ENCODE measurements at places on chromosomes 11 and 22.
A peak's percentile ranks its signal among the peaks of the same experiment; 100 is the strongest.

DNA sequence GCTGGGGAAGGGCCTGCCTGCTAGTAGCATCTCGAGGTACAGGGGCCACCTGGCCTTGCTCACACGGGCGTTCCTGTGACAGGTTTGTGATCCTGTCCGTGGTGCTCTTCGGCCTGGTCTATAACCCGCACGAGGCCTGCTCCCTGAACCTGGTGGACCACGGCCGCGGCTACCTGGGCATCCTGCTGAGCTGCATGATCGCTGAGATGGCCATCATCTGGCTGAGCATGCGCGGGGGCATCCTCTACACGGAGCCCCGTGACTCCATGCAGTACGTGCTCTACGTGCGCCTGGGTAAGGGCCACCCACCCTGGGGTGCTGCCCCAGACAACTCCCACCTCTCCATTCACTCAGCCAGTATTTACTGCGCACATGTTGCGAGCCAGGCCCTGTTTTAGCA, 31.8 kb upstream of the MYRF start:
- DNase-seq: no peak

DNA sequence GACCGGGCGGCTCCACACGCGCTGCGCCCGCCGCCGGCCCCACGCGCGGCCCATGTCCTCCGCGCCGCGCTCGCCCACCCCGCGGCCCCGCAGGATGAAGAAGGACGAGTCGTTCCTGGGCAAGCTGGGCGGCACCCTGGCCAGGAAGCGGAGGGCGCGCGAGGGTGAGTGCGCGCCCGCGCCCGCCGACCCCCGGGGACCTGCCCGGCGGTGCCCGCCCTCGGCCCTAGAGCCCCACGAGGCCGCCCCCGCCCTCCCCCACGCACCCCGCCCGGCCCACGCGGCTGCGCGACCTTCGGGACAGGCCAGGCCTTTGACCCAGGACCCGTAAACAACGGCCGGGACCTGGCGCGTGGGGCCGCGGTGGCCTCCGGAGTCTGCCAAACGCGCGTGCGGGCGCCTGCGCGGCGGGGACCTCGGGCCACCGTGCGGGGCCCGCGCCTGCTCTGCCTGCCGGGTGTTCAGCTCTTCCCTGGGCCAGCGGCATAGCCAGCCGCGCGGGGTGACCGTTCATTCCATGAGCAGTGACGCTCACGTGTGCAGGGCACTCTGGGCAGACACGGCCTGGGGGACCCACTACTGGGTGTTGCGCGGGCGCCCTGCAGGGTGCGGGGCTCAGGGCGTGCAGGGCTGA, at the start of gene PARVB:
Gene PARVB, plus strand, starts transcription at position 15 of the 634 bp plus-strand sequence. Its CDS starts 38 bp downstream, at position 53.
- no peak for DNase-seq

DNA sequence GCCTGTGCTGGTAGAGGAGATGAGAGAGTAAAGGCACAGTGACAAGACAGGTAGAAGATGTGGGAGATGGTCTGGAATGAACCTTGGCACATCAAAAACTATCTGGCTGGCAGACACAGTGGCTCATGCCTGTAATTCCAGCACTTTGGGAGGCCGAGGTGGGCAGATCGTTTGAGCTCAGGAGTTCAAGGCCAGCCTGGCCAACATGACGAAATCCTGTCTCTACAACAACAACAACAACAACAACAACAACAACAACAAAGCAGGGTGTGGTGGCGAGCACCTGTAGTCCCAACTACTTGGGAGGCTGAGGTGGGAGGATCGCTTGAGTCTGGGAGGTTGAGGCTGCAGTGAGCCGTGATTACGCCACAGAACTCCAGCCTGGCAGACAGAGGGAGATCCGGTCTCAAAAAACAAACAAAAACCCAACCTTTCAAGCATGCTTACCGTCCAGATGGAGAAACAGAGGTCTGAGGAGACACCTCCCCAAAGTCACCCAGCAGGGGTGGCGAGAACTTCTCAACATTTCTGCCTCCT, 11.8 kb downstream of the KCTD21 start:
- no peak for DNase-seq

DNA sequence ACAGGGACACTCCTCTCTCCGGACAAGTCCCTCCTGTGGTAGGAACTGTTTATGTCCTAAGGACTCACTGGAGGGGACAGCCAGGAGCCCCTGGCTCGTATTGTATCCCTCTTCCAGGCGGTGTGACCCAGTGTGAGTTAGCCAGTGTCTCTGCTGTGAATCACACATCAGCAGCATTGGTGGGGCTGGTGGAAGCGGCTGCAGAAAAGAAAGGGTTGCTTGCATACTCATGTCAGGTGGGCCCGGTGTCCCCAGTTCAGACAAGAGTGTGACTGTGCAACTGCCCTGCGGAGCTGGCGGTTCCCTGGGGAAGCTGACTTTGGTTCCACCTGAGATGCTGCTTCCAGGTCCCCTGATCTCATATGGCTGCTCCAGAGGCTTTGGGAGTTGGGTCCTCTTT, 99.4 kb downstream of the ZBTB16 start:
- no peak for DNase-seq

GRCh38 chr11:118602331-118602730, 5.1 kb upstream of the PHLDB1 start:
- no peak for DNase-seq

- DNase-seq: no peak
Measured at GRCh38 chr11:8381343-8381742, 117.7 kb upstream of the LMO1 start.

GRCh38 chr11:8357505-8357888, 93.8 kb upstream of the LMO1 start:
- no peak for DNase-seq

GRCh38 chr11:48538991-48539390, 50.4 kb downstream of the OR4A47 start:
- no peak for DNase-seq

DNA sequence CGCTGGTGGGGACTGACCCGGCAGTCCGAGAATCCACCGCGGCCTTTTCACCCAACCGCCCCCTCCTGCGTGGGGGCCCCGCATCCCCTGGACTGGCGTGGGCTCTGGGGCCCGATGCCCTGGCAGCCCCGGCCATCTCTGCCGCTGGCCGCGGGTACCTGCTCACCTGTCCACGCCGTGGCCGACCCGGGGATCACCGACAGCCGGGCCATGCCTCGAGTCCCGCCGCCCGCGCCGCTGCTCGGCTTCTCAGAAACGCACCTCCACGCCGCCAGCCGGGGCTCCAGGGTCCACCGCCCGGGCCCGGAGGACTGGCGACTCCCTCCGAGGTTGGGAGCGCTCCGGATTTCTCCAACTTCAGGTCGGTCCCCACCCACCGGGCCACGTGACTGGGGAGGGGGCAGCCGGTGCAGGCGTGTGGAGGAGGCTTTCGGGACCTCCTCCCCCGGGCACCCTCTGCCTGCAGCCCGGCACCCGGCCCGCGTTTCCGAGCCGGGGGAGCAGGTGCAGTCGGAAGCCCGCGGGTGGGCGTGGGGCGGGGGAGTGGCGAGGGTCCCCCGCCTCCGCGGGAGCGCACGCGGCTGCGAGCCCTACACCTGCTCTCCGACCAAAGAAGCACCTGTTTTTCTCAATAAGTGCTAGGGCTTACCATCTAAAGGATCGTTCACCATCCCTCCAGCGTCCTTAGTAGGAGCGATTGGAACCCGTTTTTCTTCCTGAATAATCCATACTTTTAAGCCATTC, 554 bp upstream of the NRIP3 start:
- no peak for DNase-seq

GRCh38 chr11:83007909-83008580, 63.7 kb downstream of the RAB30 start:
- no peak for DNase-seq

DNA sequence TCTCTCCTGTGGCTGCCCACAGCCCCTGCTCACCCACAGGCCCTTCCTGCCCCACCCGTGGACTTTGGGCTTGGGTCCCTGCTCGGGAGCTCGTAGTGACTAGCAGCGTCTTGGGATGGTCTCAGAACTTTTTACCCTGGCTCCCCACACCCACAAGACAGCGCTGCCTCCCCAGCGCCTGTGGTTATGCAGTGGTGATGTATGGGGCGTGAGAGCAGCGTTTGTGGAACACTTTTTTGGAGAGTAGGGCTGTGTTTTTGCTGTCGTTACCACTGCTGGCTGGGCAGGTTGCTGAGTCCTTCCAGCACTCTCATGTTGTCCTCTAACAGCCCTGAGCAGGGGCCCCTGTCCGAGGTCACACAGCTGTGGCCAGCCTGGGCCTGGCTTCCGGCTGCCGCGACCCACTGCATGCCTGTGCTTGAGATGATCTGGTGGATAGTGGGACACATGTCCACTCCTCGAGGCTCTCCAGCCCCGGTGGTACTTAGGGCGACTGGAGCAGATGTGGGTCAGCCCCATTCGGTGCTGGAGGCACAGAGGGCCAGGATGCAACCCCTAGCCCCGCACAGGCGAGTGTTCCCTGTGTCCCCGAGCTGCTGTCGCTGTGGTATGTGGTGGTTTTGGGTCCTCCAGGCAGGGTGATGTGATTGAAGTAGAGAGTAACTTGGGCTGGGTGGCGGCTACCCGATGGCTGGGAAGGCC, 7.1 kb upstream of the GRAMD4 start:
- DNase-seq: no peak

- DNase-seq: no peak
Measured at GRCh38 chr11:24833573-24833972, 336.7 kb downstream of the LUZP2 start.

- peak; percentile 63 for DNase-seq
Measured at GRCh38 chr11:4072668-4073285, 21.8 kb upstream of the RRM1 start.

DNA sequence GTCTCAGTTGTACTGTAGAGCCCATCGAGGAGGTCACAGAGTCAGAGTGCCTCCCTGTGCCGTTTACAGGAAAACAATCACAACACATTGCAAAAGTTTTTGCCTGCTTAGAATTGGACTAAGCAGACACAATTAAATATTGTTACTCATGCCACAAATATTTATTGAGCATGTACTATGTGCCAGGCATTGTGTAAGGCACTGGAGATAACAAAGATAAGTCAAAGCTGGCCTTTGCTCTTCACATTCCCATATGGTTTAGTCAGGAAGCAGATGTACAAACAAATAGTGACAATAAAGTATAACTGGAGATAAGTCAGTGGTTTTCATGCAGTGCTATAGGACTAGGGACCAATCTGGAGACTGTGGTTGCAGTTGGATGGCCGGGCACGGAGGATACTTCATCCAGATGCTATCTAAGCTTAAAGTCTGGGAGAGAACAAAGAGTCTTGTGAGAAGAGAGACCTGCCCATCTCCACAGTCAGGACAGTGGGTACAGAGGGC, 550.7 kb downstream of the INSC start:
- no peak for DNase-seq

GRCh38 chr11:47244448-47245350, 3.9 kb downstream of the ACP2 start:
- DNase-seq: no peak

DNA sequence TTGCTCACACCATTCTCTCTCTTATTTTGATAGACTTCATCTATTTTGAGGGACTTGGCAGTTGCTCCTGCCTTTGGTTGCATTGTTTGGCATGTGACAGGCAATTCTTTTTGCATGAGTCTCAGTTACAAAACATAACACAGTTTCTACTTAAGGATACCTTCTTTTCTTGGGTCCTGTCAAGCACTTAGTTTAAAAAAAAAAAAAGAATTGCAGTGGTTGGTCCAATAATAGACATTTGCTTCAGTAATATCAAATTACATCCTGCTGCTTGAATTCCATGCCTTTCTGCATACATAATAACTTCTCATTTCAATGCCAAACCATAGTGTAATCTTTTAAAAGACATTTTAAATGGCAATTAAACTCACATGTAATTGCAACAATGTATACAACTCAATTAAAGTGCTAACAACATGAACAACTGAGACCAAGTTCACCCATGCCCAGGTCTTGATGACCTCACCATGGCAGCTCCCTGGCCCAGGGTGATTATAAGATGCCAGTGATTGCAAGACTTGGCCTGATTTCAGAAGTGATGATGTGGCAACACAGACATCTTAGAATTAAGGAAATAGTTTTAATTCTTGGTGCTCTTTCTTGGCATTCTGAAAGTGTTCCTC, 32.2 kb upstream of the PLET1 start:
- peak; percentile 21 for DNase-seq

DNA sequence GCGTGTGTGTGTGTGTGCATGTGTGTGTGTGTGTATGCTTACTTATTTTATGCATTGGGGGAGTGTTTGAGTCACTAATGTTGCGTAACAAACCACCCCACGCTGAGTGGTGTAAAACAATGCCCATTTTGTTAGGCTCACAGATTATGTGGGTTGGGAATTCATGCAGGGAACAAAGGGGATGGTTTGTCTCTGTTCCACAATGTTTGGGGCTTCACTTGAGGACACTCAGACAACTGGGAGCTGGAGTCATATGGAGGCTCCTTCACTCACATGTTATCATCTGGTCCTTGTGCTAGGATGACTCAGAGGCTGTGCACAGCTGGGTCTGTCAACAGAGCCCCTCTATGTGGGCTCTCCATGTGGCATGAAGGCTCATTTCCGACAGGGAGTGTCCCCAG, 51.3 kb upstream of the LARGE1 start:
- peak; percentile 38 for DNase-seq

- DNase-seq: no peak
Measured at GRCh38 chr11:120055646-120056045, 82.3 kb downstream of the TRIM29 start.

GRCh38 chr11:72673284-72673942, 809 bp downstream of the PDE2A start:
- DNase-seq: no peak

- DNase-seq: no peak
Measured at GRCh38 chr11:75615751-75616150, 53.1 kb downstream of the MAP6 start.

DNA sequence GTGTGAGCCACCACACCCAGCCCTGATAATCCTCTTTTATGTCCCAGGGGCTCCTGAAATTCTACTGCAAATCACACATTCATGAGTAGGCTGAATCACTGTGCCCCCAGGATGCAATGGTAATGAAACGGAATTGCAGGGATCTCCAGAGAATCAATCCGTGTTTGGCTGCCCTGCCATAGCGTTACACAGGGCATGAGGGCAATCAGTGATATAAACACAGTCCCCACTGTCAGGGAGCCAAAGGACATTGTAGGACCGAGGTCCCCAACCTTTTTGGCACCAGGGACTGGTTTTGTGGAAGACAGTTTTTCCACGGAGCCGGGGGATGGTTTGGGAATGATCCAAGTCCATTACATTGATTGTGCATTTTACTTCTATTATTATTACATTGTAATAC, 9.0 kb upstream of the PLA2G6 start:
- DNase-seq: no peak

DNA sequence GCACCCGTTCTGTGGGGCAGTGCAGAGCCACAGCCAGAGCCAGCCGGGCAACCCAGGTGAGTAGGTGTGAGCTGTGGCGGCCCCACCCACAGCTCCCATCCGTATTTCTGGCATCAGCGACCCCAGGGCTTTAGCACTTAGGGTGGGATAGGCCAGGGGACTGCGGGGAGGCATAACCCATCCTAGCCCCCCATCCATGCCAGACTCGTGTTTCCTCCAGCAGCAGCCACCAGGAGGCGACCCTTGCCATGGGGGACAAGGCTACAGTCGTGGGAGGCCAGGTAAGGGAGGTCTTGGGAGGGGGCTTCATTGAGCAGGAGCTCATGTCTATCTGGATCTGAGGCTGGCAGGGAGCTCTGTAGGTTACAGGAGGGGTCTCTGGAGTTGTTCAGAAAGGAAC, 873 bp downstream of the OTOG start:
- no peak for DNase-seq

- DNase-seq: no peak
Measured at GRCh38 chr11:133206313-133207005, 325.8 kb downstream of the OPCML start.

All from NCI-H2171 treated with DMSO at 0.1 percent for 48 hours (cell line).